ENCODE measurements at places on chromosomes 7 and 10. TPM values are rescaled to one million over a fixed set of nuclear protein-coding genes. Genes with fewer than 3 reads are reported as not detected.

The CACUL1 gene
- total RNA-seq: 38.8 TPM

GRCh38 chr7:1533547-1534329 is 3.2 kb downstream of the MAFK start:
- H3K36me3 ChIP-seq: peaks cover 19% of the 10 kb centered on the region
- H3K4me1 ChIP-seq: peaks cover 50% of the 10 kb centered on the region

DNA sequence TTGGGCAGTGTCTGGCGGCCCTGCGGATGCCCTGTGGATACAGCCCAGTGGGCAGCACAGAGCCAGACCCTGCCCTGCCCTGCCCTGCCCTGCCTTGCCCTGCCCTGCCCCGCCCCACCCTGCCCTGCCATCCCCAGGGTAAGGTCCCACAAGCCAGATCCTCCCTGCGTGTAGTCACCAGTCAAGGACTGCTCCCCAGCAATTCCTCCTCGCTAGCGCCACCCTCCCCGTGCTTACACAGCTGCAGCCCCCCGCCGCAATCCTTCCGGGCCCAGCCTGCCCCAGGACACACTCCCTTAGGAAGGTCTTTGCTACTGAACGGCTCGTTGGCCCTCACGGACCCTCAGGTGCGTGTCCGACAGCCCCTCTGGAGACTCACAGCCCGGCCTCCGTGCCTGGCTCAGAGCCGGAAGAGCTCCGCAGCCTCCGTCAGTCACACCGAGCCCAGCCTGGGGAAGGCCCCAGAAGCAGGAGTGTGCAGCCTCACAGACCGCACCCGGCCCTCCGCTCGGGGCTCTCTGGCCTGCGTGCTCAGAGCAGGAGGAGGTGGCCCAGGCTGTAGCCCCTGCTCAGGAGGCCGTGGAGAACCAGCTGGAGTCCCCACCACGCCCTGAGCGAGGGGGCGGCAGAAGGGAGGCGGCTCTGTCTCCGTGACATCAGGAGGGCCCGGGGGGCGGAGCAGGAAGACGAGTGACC is 68.3 kb downstream of the PWWP2B start:
- H3K27me3 ChIP-seq: no peaks in the 10 kb centered on the region
- no peak overlapping the region for H3K4me3 ChIP-seq
- no peak for DNase-seq
- H3K4me1 ChIP-seq: peaks cover 48% of the 10 kb centered on the region

The DMBT1 gene
- total RNA-seq: 38.8 TPM

- H3K27ac ChIP-seq: no peak overlapping the region
- H3K4me3 ChIP-seq: no peak overlapping the region
- no peak for DNase-seq
- no peaks in the 10 kb centered on the region for H3K27me3 ChIP-seq
- no peaks in the 10 kb centered on the region for H3K4me1 ChIP-seq
- H3K36me3 ChIP-seq: no peaks in the 10 kb centered on the region
Measured at GRCh38 chr7:70799841-70800405, 332.0 kb upstream of the GALNT17 start.

GRCh38 chr10:57145548-57145947 is 784.5 kb upstream of the ZWINT start:
- no peaks in the 10 kb centered on the region for H3K36me3 ChIP-seq
- no peak overlapping the region for H3K4me3 ChIP-seq
- DNase-seq: no peak
- H3K27ac ChIP-seq: no peak overlapping the region

The LIPM gene
- not detected for total RNA-seq

DNA sequence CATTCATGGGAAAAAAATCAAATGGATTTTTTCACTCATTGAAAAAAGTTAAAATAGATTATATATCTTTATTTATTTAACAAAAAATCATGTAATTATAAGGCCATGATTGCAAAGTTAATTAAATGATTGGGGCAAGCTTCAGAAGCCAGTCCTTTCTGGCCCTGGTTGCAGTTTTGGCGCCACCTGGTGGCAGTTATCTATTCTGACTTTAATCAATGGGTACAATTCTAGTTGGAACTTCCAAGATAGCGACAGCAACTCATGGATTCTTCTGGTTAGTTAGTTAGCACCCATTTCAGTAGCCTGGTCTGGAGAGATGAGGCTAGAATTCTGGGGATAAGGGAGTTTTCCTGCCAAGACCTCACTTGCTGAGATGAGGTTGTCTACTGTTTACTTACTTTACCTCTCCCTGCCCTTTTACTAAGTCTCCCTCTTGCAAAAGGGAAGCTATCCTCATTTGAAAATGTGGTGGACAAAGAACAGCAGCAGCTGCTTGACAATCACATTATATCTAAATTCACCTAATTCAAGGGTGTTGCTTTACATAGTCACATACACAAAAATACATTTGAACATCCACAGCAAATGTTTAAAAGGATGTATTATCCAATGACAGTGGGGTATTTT is 42.3 kb downstream of the NOC3L start:
- no peaks in the 10 kb centered on the region for H3K27me3 ChIP-seq
- H3K36me3 ChIP-seq: no peaks in the 10 kb centered on the region

The GLI3 gene
- 15.2 TPM for total RNA-seq

- no peak for DNase-seq
- no peak overlapping the region for H3K4me3 ChIP-seq
- no peaks in the 10 kb centered on the region for H3K27me3 ChIP-seq
- no peaks in the 10 kb centered on the region for H3K4me1 ChIP-seq
- no peak overlapping the region for H3K27ac ChIP-seq
Measured at GRCh38 chr7:154394804-154395203, 342.6 kb downstream of the DPP6 start.

The ZNF467 gene
- 27.6 TPM for total RNA-seq

DNA sequence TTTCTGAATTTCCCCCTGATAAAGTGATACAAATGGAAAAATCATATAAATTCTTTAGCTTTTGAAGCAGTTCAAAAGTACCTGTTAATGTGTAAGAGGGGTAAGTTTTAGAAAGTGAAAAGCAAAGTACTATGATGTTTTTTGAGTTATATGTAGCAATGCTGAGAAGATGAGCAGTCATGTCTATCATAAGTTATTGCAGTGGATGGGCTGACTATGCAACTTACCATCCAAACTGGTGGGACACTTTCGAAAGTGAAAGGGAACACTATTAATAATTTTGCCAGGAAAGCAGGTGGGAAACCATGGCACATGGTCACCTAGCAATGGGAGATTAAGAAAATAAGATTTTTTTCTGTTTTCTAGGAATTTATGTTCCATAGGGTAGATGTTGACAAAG is 4.1 kb downstream of the MINPP1 start:
- H3K27ac ChIP-seq: no peak overlapping the region
- DNase-seq: no peak
- H3K27me3 ChIP-seq: no peaks in the 10 kb centered on the region
- peaks cover 41% of the 10 kb centered on the region for H3K36me3 ChIP-seq
- peaks cover 15% of the 10 kb centered on the region for H3K4me1 ChIP-seq

All from upper lobe of left lung (tissue), 6 donors.